WERI-Rb-1 (cell line): ENCODE measurements at places on chromosomes 6 and 20.

DNA sequence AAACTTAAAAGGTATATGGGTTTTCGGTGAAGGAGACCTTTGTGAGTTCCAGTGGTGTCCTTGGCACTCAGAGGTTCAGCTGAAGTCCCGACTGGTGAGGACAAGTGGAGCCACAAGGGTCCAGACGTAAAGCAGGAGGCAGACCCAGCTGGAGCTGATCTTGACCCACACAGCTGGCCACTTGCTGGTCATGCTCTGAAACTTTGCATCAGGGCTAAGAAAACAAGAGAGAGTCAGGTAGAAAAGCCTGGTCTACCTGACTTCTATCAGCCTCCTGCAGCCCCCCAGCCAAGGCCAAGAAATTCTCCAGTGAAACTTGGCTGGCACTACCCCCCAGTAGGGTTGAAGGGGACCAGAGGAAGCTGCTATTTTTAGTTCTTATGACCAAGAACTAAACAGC, 21.6 kb downstream of the SERINC3 start:
- no peak for DNase-seq

DNA sequence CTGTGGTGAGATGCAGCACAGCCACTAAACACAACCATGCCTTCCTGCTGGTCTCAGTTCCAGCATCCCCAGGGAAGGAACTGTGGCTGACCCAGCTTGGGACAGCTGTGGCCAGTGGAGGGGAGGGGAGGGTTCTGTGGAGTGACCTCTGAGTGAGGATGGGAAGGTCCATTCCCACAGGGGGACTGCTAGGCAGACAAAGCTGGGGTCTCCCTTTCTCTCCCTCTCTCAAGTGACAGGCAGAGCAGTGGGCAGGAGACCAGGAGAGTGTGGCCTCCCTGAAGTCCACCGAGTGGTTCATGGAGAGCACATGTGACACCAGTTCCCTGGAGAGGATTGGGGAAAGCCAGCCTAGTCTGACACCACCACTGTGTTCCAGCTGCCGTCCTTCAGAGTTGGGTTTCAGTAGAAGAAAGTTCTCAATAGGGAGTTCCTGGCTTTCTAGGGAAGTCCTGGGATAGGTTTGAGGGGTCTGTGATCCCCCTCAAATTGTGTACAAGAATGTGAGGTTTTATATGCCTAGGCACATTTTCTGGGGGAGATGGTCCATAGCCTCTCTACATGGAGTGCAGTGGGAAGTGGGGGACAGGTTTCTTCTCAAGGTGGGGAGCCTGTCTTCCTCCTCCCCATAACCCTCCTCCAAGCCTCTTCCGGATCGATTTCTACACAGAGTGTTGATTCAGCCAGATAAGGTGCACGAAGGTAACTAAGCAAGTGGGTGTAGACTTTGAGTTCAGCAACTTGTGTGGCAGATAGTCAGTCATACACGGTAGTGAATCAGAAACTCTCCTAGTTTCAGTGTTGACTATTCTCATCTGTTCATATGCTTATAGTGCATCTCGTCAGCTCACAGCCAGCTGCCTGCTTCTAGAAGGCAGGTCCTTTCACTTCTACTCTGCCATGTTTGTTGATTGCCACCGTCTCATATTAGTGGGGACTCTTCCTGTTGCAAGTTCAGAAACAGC, 18.9 kb downstream of the MANBAL start:
- DNase-seq, result no peak

DNA sequence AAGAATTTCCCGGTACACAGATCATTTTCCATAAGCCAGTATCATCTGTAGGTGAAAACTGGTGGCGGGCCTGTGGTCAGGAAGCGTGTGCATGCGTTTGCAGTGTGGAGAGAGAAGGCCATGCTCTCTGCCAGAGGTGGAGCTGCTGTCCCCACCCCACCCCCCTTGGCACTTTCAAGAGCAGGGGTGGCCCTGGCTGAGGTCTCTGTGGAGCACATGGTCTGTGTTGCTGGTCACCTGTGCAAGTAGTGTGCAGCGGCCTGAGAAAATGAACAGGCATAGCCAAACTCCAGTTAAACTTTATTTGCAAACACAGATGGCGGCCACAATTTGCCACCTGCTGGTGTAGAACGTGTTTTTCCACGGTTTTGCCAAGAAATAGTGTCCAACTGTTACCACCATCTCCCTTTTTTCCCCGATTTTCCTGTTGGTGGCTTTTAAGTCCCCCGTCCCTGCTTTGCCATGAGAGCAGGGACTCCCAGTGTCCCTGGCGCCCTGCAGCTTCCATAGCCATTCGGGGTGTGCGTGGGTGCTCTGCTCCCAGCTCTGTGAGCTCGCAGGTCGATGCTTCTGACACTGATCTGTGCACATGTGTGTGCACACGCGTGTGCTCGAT, 2.5 kb downstream of the ADRM1 start:
- peak; percentile 9 for DNase-seq

- no peak for DNase-seq
Observed at GRCh38 chr20:62872184-62872847, 10.7 kb upstream of the TCFL5 start.

- no peak for DNase-seq
Observed at GRCh38 chr20:55054453-55054852, 579.1 kb downstream of the DOK5 start.

GRCh38 chr6:12353731-12354130, 63.6 kb downstream of the EDN1 start:
- no peak for DNase-seq

DNA sequence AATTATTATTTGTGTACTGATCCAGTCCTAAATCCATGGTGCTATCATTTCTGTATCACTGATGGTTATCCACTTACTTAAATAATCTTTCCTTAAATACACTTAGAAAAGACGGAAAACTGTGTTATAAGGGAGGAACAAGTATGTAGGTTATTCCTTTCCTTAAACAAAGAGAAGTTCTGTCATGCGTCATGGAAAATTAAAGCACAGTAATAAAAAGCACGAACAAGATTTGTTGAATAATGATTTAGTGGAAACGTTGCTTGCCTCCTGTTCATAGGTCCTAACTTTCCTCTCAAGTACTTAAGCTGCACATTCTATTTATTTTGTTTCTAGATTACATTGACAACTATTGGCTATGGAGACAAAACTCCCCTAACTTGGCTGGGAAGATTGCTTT, 120.4 kb downstream of the KHDC1L start:
- no peak for DNase-seq

DNA sequence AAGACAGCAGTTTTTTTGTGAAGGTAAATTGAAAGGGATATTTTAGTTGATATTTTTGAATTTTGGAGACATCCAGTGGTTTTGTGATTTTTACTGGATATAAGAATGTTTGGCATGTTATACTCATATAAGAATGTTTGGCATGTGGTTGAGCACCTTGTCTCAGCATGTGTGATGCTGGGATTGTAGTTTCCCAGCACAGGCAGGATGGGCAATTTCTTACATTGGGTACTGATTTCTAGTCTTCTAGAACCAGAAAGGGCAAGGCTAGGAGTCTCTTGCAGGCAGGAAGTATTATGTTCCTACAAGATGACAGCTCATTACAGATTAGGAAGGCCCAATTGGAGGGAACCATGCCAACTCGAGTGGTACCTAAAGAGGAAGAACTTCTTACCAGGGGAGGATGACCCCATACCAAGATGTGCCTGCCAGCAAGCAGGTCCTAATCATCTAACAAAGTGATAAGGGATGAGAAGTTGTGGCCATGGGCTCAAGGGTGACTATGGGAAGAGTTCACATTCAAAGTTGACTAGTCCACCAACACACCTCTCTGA, 377.8 kb downstream of the UTRN start:
- DNase-seq, result no peak

DNA sequence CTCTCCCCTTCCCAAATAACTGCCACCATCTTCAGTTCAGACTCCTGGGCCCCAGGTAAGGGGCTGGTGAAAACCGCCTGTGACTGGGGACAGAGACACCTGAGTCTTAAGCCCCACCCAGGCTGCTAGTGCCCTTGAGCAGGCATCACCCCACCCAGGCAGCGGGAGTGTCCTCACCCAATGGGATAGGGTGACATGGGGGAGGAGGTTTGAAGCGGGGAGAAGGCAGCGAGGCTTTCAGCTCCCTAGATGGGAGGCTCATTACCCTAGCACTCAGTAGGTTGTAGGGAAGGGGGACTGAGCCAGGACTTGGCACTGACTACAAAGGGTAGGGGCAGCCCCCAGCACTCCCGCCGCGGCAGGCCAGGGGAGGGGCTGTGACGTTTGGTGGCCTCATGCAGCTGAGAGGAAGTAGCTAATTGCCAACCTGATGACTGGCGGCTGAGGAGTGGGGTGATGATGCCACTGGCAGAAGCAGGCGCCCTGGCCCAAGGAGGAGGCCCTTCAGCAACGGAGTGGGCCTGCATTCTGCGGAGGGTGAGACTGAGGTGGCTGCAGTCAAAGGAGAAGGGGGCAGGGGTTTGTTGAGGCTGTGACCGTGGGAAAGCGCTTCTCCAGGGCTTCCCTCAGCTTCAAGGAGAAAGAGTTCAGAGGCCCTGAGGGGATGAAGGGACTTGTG, 126.9 kb downstream of the MRPL14 start:
- no peak for DNase-seq

DNA sequence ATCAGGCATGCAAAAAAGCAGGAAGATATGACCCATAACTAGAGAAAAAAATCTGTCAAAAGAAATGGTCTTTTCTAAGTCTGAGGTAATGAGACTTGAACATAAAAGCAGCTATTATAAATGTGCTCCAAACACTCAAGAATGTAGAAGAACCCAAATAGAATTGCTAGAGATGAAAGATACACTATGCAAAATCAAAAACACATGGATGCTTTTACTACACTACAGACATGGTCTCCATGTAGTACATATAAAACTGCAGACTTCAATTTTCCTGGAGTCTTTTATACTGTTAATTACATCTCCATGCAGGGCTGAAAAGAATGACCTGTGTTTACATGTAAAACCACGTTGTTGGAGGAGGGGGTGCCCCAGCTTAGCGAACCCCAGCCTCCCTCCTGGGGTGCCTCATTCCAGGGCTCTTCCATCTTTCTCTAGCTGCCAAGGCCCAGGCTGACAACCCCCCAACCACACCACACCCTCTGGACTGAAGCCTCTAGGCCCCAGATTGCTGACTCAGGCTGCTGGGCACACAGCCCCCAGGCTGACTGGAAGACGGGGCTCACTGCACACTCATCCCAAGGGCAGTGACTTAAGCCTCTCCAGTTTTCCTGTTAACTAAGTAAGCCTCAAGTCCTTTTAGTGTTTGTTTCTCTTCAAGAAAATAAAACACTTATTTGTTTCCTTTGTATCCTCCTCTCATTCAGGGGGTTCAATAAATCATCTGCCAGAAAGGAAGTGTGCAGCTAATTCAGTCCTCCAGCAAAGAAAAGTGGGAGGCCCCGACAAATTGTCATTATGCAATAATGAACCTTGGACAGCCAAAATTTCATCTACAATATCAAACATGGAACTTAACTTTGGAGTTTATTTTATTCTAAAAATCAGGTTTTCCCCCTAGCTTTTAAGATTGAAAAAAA, 26.0 kb upstream of the PLAGL1 start:
- DNase-seq, result no peak

DNA sequence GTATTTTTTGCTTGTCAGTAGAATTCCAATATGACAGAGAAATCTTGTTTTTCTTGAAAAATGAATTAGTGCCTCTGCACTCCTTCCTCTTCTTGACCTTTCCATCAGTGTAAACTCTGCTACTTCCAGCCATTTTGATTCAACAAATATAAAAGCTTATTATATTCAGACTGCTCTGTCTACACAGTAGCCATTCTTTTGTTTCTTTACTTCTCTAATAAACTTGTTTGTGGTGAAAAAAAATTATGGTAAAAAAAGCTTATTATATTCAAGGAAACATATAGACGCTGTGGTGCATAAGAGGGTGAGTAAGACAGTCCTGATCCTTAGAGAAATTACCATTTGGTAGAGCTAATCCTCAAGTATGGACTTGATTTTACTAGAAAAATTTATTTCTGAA, 11.6 kb downstream of the CAGE1 start:
- no peak for DNase-seq

- no peak for DNase-seq
Observed at GRCh38 chr6:47146431-47147174, 104.5 kb upstream of the ADGRF1 start.

- DNase-seq, result no peak
Observed at GRCh38 chr6:96721227-96721626, 116.0 kb downstream of the GPR63 start.

- no peak for DNase-seq
Observed at GRCh38 chr6:113871975-113872374, 14.8 kb downstream of the MARCKS start.

GRCh38 chr6:107075951-107076381, 39.3 kb downstream of the BEND3 start:
- no peak for DNase-seq

DNA sequence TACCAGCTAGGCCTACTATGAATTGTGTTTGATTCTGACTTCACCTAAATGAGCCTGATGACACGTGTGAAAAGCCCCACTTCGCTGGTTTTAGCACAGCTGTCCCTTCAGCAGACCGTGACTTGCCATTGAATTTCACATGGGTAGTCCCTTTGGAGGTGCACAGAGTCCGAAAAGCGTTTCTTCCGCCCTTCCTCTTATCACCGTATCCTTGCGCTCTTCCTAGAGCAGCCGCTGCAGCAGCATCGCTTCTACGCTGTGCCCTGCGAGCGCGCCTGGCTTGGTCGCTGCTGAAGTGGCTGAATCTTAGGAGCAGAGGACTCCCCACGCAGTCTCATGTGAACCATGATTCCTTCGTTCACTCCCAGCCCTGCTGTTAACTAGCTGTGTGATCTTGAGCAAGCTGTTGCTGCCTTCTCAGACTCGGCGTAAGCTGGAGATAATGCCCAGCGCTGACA, 127.0 kb downstream of the PACRG start:
- peak; percentile 95 for DNase-seq

DNA sequence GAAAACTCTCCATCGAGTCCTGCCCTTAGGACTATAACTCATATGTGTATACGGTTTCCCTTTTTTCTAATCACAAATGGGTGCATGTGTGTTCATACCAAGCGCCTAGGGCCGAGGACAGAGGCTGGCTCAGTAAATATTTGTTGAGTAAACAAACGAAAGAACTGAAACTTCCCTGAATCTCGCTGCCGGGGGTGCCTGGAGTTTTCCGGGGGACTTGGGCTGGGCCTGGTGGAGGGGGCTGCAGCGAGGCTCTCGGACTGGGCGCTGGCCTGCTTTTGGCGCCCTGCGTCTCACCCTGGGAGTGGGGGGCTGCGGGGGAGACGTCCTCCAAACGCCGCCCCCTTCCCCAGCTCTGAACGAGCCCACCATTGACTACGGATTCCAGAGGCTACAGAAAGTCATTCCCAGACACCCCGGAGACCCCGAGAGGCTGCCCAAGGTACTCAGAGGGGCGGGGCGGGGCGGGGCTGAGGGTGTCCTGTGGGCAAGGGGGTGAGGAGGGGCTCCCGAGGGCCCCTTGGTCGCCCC, 49.0 kb downstream of the CPXM1 start:
- no peak for DNase-seq

GRCh38 chr20:5657190-5657875, 92.9 kb upstream of the SHLD1 start:
- DNase-seq, result no peak
